Ureter (tissue), 1 donor: ENCODE measurements at places on chromosomes 2 and 18. TPM values are rescaled to one million over a fixed set of nuclear protein-coding genes. Genes with fewer than 3 reads are reported as not detected.

DNA sequence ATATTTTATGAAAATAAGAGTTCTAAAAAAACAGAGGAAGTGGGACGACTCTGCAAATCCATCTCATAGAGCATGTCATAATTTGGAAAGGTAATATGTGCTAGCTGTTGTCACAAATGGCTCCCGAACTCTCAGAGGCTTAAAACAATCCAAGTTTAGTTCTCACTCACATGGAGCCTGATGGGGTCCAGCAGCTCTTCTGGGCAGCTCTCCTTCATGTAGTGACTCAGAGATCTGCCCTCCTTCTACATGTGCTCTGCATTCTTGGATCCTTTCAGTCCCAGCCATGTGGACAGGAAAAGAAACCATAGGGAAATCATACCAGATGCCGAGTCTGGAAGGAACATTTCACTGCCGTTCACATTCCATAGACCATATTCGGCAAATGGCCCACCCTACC lies 180.1 kb upstream of the APCDD1 start:
- DNase-seq: no peak

GRCh38 chr2:164275659-164276058 lies 345.6 kb downstream of the GRB14 start:
- no peak for DNase-seq

DNA sequence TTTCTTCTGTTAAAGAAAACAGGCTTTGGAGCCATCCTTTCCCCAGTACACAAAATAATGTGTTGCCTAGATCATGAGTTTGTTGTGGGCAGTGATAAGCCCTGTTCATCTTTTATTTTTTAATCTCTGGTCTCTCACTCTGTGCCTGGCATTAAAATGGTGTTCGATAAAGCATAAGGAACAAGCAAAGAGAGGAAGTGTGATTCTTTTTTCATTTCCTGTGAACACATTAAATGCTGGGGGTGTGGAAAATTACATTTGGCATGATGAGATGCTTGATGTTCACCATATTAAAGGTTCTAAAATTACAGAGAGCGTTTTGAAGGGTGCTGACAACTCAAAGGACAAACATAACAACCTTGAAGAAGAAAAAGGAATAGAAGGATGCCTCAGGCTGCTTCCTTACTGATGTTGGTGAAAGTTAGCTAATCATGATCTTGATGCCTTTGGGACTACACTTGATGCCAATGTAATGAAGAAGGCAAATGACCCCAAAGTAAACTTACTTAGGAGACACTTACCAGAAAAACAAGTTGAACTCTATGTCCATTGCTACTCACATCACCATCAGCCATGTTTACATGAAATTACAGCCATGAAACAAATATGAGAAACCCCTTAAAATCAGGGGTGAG lies 33.0 kb downstream of the TMEFF2 start:
- no peak for DNase-seq

GRCh38 chr18:47585136-47585535 lies 333.7 kb upstream of the SKOR2 start:
- no peak for DNase-seq

- DNase-seq: no peak
Measured at GRCh38 chr2:133732982-133733900, 165.0 kb upstream of the NCKAP5 start.

GRCh38 chr2:122739732-122740593 lies 984.5 kb downstream of the TSN start:
- DNase-seq: no peak

- no peak for DNase-seq
Measured at GRCh38 chr2:231189171-231189530, 9.3 kb upstream of the ARMC9 start.

GRCh38 chr2:233209117-233209532 lies 42.3 kb upstream of the ATG16L1 start:
- no peak for DNase-seq

DNA sequence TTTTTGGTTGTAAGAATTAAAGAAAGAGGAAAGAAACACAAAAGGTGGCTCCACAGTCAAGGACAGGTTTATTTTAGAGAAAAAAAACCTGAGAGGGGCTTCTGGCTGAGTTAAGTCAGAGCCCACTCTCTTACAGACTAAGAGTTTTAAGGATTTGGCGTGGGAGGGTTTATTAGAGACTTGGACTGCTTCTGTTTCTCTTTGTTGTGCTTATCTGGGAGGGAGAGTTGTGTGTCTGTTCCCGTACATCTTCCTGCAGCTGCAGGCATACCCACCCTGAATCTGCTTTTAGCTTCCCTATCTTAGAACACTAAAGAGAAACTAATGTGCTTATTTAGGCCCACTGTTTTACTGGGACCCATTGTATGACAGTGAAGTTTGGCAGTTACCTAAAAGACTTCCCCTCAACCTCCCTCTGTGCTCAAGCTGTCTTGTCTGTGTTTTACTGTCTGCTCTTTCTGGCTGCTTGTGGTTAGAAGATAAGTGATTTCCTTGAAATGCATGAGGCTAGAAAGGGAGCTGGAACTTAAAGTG lies 2.7 kb downstream of the RSAD2 start:
- no peak for DNase-seq

GRCh38 chr2:117833911-117834310 lies 19.4 kb downstream of the DDX18 start:
- DNase-seq: no peak

DNA sequence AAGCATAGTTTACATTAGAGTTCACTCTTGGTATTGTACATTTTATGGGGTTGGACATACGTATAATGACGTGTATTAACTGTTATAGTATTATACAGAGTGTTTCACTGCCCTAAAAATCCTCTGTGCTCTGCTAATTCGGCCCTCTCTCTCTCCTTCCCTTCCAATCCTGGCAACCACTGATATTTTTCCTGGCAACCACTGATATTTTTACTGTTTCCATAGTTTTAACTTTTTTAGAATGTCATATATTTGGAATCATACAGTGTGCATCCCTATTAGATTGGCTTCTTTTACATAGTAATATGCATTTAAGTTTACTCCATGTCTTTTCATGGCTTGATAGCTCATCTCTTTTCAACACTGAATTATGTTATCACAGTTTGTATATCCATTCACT lies 526.7 kb downstream of the RIT2 start:
- no peak for DNase-seq

- no peak for DNase-seq
Measured at GRCh38 chr18:47794725-47795433, 135.6 kb downstream of the SMAD2 start.

DNA sequence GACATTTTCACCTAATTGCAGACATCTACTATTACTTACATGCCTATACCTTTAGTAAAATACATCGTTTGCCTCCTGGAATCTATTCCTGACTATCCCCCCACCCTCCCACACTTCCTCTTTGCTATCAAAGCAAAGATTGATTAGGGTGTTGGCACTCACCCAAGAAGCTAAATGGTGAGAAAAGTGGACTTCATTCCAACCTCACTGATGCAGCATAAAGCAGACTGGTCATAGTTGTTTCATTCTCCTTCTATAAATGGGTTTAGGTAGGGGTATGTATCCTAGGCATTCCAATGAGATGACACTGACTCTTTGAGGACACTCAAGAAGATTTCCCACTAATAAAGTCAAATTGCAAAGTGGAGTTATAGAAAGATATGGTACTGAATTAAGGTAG lies 97.4 kb downstream of the LRP1B start:
- no peak for DNase-seq

- no peak for DNase-seq
Measured at GRCh38 chr2:151727593-151728552, 6.4 kb downstream of the NEB start.

DNA sequence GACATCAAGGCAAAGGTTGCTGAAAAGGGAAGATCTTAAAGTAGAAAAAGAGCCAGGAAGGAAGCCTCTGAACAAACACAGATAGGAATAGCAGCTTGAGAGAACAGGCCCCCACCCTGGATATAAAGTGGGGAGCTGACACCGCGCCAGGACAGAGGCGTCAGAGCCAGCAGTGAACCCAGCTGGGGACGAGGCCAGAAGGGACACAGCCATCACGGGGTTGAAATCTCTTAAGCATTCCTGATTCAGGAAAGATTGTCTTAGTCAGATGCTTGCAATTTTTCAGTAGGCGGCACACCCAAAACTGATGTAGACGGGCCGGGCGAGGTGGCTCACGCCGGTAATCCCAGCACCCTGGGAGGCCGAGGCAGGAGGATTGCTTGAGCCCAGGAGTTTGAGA lies 93.8 kb upstream of the PHLPP1 start:
- no peak for DNase-seq

Gene NRP2
- 55.8 TPM for total RNA-seq

Gene FAM237A
- total RNA-seq: not detected

Gene STEAP3
- 40.7 TPM for total RNA-seq

Gene VPS4B
- total RNA-seq: 85.8 TPM
